Activated naive CD4-positive, alpha-beta T cell (primary cell): ENCODE measurements at places on chromosomes 1 and 21.

GRCh38 chr1:6603915-6604558 lies 1.4 kb upstream of the KLHL21 start:
- no peak for DNase-seq

DNA sequence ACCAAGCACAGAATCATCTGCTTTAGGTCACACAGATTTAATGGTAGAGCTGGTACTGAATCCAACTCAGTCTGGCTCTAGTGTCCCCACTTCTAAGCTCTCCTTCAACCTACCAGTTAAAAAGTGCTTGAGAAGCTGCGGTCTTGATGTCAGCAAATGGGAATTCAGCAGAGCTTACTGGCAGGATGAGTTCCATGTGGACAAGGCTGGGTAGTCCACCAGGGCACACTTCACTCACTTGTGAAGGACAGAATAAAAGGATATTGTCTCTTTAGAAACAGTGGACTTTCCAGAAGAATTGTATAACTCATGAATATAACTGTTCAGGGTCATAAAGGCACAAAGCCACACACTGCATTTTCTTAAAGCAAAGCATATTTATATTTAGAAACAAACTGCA lies 35.1 kb upstream of the GUCA2B start:
- no peak for DNase-seq

- DNase-seq = no peak
These were observed 6.1 kb downstream of the FAM3B start for GRCh38 chr21:41322496-41323382.

DNA sequence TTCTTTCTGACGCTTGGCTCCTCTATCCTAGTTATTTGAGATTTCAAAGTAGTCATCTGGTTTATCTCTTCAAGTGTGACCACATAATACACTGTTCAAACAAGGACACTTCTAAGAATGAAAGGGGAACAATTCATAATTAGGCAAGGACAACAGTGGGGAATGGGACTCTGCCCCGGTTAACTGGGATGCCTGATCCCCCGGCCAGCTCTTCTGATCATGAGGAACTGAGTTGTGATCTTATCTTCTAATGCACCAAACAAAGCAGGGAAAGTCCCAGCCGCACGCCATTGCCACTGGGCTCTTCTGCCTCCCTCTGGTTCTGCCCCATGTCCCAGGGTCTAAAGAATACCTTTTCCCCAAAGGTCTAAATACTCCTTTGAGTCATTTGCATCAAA lies 158.2 kb upstream of the IRF2BP2 start:
- DNase-seq = no peak

- no peak for DNase-seq
These were observed 30.6 kb downstream of the CAMK1G start for GRCh38 chr1:209614151-209614420.
